Mucosa of descending colon (tissue), 3 donors: ENCODE measurements at places on chromosomes 2 and 18. TPM values are rescaled to one million over a fixed set of nuclear protein-coding genes. Genes with fewer than 3 reads are reported as not detected.

The LMAN1 gene
- total RNA-seq: 48.5 TPM

The PDE1A gene
- 1.1 TPM for total RNA-seq

DNA sequence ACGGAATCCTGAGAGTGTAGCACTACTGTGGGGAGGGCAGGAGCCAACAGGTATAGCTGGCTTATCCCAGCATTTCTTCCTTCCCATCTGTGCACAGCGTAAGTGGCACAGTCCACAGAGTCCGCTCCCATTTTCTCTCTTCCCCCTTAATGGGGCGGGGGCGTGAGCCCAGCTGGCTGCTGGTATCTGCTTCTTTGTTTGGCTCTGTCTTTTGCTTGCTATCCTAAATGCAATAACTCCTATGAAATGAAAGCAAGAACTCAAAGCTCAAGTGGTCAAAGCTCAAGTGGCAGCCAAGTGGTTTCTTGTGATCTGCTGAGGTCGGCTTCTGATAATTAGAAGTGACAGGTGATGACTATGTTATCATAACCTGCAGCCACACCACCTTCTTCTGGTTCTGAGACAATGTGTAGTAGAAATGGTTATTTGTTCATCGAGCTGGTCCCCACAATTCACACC is 192.7 kb downstream of the PLCL1 start:
- DNase-seq: no peak

GRCh38 chr2:71908798-71909197 is 238.9 kb downstream of the CYP26B1 start:
- DNase-seq: no peak

The AMER3 gene
- 0.52 TPM for total RNA-seq

The PLEKHH2 gene
- total RNA-seq: 2.6 TPM

- DNase-seq: no peak
Observed at GRCh38 chr2:209673811-209674210, 97.8 kb upstream of the UNC80 start.

The CYP27A1 gene
- 31.0 TPM for total RNA-seq

DNA sequence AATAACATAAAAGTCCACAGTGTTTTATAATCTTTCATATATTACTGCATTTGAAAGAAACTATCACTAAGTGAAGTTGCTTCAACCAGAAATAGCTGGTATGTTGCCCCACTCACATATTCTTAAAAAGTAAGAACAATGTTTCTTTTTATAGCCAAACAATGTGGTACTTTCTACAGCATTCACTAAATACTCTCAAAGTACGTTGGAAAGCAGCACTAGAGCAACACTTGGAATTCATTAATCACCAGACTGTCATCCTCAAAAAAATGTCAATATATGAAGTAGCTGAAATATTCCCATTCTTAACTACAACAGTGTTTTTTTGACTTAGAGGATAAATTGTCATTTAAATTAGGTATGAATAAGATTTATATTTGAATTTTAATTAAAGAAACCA is 32.8 kb downstream of the COBLL1 start:
- DNase-seq: no peak

- DNase-seq: no peak
Observed at GRCh38 chr18:39302481-39302880, 1736.9 kb upstream of the CELF4 start.

GRCh38 chr2:233481368-233482142 is 85.0 kb downstream of the USP40 start:
- DNase-seq: no peak

GRCh38 chr18:3595369-3596273 is 145.6 kb downstream of the TGIF1 start:
- no peak for DNase-seq

- no peak for DNase-seq
Observed at GRCh38 chr2:174176898-174177297, 71.4 kb downstream of the OLA1 start.

- DNase-seq: no peak
Observed at GRCh38 chr2:120430957-120431356, 85.0 kb downstream of the INHBB start.

GRCh38 chr2:47631306-47631705 is 151.6 kb upstream of the MSH6 start:
- no peak for DNase-seq

DNA sequence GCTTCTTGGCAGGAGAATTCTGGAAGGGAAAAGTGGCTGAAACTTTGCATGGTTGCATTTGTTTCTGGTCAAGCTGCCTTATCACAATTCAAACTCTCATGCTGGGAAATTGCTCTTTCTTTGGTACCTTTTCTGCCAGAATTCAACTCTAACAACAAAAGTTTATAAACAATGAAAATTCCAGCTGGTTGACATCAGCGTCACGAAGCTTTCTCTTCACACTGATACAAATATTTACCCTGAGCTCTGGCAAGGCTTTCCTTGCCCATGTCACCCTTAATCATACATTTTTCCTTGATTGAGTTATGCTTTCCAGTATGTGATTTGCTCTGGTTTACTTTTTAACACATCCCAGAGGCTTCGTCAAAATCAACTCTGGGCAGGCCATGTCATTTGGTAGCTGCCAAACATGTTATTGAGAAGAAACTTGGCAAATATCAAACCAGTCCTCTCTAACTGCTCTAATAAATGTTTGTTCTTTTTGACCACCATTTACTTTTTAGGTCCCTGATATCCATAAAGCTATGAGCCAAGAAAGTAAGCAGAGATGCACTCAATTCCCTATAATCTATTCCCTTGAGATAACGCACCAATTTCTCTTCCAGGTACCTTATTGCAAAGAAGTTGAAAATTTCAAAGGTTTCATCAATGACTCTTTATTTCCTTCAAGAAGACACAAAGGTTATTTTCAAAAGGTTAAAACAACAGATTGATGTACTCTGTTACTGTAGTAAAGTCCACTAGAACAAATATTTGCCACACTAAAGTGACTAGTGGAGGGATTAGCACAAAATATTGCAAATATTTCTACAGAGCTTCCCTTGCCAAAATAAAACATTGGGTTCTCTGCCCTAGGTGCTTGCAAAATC is 1241.1 kb upstream of the ZEB2 start:
- no peak for DNase-seq

- no peak for DNase-seq
Observed at GRCh38 chr18:43007365-43007764, 108.1 kb downstream of the RIT2 start.

- DNase-seq: no peak
Observed at GRCh38 chr2:23605236-23605635, 220.3 kb downstream of the KLHL29 start.

The KLHL30 gene
- 1.1 TPM for total RNA-seq

The CEBPZOS gene
- 37.8 TPM for total RNA-seq

GRCh38 chr2:10981941-10982431 is 70.3 kb downstream of the KCNF1 start:
- no peak for DNase-seq

The PRKAG3 gene
- not detected for total RNA-seq

DNA sequence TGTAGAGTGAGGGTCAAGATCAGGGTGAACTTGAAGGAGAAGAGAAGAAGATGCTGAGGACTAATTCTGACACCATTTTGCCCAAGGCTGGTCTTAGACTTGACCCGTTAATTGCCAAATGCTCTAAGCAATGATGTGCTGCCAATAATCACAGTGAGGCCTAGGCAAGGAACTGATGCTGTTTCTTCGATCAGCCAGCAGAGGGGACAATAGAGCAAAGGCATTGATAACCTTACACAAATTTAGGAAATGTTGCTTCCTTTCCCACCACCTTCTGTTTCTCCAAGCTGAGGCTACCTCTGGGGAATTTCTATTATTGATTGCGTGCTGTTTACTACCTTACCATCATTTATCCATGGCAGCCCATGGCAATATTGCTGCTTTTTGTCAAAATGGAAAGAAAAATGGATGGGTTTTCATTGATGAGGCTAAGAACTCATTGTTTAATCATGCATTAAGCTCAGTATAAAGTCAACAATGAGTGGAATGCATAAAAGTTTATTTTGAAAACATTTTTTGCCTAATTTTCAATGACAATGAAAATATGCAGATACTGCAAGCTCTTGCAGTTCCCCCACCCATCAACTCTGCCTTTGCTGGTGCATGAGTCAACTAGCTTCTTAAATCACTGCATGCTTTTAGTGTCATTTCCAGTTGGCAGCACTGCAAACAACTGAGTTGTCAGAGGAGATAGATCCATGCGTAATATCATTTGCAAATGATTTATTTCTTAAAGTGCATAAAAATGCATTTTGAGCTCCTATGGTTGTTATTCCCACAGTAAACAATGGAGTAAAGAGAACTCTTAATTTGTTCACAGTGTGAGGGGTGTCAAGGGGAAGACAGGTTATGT is 116.4 kb upstream of the NYAP2 start:
- DNase-seq: no peak

GRCh38 chr2:239206851-239207250 is 194.0 kb downstream of the HDAC4 start:
- no peak for DNase-seq

DNA sequence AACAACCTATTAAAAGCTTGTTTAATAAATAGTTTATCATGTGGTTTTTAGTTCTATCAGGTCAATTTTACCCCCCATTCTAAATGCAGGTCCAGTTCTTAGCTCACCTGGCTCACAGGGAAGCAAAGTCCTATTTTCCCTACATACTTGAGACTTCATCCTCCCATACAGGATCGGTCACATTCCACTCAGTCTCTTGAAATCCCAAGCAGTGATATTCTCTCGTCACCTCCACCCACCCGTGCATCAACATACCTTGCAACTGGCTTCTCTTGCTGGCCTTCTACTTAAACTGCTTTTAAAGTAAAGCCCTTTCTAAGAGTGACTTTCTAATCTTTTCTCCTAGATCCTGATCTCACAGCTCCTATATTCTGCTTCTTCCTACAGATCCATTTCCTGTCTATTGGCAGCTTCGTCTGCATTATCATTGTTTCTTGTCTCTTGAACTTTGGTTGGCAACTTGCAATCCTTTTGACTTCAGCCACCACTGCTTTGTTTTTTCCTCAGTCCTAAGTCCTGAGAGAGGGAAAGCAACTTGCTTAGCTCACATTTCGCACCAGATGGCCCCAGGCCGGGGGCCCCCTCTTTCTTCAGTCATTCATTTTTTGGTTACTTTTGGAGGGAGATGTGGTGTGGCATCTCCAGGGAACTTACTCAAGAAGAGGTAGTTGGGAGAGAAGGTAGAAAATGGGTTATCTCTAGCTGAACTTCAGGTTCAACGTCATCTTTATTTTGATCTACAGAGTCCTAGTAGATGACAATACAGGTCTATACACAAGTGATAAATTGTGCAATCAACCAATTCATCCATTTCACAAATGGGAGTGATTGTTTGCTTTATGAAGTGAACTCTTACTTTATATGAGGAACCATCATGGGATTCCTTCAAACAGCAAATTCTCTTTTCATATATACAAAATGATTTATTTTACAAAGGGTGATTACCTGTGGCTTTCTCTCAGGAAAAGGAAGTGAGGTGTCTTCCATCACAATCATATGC is 23.9 kb upstream of the NCOA1 start:
- no peak for DNase-seq

- no peak for DNase-seq
Observed at GRCh38 chr2:234968631-234969305, 17.0 kb downstream of the SH3BP4 start.

The STPG4 gene
- total RNA-seq: not detected

The POMC gene
- total RNA-seq: 0.31 TPM
